ENCODE measurements at places on chromosomes 6 and 20.

- DNase-seq = no peak
These were observed 145.4 kb upstream of the FOXA2 start for GRCh38 chr20:22729616-22730236.

DNA sequence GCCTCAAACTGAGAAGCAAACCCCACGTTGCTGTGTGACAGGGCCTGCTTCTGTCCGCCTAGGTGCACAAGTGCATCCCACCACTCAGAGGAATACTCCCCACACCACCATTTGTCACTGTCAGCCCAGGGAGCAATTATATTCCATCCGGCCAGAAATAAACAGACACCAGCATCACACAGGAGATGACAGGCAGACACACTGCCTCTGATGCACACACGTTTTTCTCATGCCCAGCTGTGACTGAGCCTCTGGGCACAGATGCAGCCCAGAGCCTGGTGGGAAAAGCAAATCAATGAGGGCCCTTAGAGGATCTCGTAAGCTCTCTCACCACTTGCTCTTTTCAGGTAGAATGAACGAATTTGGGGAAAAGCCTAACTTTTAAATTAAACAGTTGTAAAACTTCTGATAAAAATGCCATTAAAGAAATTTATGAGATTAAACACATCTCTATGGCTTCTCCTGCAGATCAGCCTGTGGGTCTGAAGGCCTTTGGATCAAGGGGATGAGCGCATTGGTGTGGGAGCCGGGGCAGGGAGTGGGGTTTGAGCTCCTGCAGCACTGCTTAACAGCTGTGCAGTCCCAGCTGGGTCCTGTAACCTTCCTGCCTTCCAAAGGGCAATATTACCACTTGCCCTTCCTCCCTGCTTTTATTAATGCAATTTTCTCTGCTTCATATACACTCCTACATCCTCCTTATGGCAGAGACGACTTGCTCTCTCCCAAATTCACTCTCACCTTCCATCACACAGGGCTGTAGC, 624.3 kb downstream of the PTPRT start:
- no peak for DNase-seq

DNA sequence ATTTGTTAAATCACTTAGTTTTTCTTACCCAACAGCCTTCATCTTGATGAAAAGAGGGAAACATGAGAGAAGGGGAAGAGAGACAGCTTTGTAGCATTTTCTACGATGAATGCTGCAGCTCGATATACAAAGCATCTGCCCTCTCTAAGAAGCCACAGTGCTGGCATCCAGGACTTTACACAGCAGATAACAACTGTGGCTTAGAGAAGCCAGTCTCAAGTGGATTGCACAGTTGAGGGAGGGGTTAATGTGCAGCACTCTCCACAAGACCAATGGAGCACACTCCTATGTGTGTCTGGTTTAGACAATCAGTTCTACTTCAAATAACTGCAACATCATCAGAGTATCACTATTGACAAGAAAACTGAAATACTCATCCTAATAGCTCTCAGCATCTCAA, 5.8 kb downstream of the C6orf120 start:
- no peak for DNase-seq

GRCh38 chr6:25934156-25934555, 3.7 kb upstream of the SLC17A2 start:
- DNase-seq = no peak

DNA sequence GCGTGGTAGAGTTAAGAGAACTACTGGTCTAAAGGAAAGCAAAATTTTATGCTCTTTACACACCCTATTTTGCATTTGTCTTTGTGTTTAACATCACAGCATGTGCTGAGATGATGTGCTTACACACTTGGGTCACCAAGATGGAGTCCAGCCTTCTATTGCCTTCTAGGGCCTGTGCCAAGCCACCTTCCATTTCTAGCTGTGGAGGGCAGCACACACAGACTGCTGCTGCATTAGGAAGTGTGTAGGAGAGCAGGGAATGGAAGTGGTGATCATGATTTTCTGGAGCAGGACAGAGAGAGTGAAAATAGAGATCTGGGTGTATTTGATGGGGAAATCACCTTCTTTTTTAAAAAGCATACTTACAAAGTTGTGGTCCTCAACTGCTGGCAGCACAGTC, 191.6 kb downstream of the SOX4 start:
- DNase-seq = no peak

DNA sequence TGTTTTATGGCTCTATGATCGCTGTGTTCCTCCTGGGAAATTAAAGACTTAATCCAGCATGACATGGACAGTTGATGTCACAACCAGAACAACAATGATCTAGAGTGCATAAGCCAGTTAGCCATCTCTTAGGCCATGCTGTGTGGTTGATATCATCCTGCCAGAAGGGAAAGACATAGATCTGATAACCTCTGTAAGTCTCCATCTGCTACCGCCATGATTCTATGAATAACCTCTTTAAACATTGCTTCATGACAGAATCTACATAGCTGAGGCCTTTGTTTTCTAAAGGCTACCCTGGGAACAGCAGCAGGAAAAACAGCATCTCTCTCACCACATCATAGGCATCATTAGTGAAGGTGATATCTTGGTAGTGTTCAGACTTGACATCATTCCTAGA, 117.6 kb upstream of the PHACTR1 start:
- DNase-seq = no peak

- no peak for DNase-seq
These were observed 53.0 kb downstream of the NUDT3 start for GRCh38 chr6:34339432-34339831.

Measured in iPS DF 19.7 (cell line).